ENCODE measurements at places on chromosomes 4 and X.

DNA sequence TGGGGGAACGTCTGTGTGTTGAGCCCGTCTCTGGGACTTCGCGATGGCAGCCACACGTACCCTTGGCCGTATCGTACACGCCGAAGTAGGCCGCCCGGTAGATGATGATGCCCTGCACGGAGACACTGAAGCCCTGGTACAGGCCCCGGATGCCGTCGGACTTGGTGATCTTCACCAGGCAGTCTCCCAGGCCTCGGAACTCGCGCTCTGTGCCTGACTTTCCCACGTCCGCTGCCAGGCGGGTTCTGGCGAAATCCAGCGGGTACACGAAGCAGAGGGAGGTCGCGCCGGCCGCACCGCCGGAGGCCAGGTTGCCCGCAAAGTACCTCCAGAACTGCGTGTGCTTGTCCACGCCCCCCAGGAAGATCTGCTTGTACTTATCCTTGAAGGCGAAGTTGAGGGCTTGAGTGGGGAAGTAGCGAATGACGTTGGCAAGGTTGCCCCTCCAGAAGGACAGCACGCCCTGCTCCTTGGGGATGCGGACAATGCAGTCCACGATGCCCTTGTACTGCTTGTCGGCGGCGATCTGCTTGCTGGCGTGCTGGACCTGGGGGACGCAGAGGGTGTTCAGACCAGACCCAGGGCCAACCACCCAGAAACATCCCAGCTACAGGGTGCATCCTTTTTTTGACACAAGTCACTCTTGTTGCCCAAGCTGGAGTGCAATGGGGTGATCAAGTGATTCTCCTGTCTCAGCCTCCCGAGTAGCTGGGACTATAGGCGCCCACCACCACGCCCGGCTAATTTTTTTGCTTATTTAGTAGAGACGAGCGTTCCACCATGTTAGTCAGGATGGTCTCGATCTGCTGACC, 2.5 kb downstream of the SLC25A6 start:
- no peak for DNase-seq

- DNase-seq = no peak
Observed at GRCh38 chr4:166882221-166882620, 352.1 kb downstream of the SPOCK3 start.

DNA sequence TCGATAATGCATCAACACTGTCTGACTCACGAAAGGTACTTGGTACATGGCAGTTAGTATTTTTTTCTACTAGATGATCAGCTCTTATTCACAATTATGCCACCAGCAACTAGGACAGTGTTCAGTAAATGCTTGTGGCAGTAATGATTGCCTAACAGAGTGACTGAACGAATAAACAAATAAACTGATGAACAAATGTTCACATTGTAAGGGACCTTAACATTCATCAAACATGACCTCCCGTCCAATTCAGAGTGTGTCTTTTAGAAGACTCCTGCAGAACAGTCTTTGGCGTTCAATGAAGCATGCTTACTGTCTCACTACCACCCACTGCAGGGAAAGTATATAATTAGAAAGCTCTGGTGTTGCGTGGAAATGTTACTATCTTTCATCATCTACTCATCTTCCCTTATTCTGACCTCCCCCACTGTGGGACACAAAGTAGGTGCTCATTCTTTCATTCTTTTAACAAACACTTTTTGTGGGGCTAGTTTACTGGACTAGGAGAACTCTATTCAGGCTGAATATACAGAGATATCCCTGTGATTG, 319.3 kb downstream of the RAB28 start:
- no peak for DNase-seq

- DNase-seq = no peak
Observed at GRCh38 chr4:155780775-155781174, 22.0 kb downstream of the GUCY1B1 start.

GRCh38 chr4:166657261-166657660, 577.0 kb downstream of the SPOCK3 start:
- DNase-seq = no peak

GRCh38 chr4:115110191-115111181, 2.9 kb downstream of the NDST4 start:
- no peak for DNase-seq

GRCh38 chrX:46617906-46618305, 44.3 kb downstream of the CHST7 start:
- DNase-seq = no peak

DNA sequence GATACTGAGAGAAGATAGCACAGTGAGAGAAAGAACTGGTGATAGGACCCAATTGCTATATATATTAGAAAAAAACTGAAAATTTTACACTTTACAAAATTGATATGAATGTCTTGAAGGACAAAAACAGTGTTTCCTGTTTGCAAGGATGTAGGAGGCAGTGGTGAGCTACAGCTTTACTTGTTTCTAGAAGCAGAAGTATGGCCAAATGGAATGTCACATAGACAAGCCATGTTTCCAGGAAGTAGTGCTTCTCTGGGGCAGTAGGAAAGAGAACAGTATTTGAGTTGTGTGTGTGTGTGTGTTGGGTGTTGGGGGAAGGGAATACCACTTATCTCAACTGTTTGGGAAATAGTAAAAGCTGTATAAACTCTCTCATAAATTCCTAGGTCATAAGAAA, 60.9 kb upstream of the IBSP start:
- no peak for DNase-seq

GRCh38 chrX:111555406-111555958, 44.0 kb downstream of the SERTM2 start:
- DNase-seq = no peak

DNA sequence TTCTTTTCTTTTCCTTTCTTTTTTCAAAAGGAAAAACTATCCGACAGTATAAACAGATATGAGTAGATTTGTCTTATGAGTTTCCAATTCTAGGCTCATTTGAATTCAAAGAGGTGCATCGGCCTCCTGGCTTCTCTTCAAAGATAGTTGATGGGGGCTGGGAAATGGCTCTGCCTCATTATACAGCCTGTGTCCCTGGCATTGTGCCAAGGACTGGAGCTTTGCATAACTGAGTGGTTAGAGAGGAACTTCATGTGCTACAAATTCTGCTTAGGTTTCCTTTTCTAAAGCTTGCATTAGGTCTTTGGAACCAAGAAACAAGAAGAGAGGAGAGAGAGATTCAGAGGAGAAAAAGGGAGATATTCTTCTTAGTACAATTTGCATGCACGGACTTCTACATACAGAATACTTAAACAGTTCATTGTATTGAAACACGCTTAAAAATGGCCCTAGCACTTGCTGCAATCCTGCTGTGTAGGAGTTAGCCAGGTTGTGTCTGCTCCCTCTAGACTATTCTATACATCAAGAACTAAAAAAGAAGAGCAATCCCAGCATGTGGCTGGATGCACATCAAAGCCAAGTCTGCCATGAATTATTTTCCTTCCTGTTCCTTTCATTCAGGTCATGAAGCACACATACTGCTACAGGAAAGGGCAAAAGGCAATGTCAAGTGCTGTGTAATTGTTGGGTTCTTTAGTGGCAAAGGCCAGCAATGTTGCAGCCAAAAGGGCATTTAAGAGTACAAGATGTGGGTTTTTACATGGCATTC, 70.9 kb downstream of the INTS12 start:
- no peak for DNase-seq

DNA sequence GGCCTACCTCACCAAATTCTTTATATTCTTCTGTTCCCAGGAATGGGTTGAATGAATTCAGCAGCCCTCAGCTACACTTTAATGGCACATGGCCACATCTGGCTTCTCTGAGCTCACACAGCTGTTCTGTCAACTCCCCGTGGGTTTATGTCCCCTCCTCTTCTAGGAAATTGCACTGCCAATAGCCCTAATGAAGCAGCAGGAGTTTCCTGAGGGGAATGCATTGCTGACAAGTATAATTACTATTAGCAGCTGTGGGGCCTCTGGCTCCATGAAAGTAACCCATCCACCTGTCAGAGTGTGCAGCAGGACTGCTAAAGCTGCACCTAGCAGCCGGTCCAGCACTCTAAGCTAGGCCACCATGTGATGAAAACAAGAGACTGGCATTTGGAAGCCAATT, 50.3 kb downstream of the FTHL17 start:
- DNase-seq = no peak

DNA sequence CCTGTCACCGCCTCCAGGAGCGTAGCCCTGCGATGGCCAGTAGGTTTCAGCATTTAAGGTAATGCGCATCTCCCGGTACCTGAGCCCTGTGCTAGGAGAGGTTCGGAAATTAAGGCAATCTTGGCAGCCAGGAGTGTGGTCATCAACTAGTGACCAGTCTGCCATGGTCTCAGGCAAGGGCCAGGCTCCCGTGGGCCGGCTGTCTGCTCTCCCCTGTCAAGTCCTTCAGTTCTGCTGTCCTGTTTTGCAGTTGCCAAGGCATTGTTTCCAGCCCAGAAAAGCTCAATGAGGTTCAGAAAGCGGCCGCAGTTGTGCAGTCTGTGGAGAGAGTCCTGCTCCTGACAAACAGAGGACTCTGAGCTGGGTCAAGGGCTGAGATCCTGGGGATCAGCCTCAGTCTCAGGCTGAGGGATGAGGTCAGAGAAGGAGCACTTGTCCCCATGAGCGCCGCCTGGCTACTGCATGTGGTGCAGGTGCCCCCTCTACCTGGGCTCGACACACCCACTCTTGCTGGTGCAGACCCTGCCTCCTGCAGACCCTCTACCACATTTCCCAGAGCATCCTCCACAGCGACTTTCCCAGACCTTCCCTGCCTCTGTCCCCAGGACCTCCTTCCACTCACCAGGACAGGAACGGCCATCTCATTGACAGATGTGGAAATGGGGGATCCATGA, 53.4 kb upstream of the PSAPL1 start:
- DNase-seq = no peak

- no peak for DNase-seq
Observed at GRCh38 chrX:63330681-63331080, 20.5 kb downstream of the SPIN4 start.

DNA sequence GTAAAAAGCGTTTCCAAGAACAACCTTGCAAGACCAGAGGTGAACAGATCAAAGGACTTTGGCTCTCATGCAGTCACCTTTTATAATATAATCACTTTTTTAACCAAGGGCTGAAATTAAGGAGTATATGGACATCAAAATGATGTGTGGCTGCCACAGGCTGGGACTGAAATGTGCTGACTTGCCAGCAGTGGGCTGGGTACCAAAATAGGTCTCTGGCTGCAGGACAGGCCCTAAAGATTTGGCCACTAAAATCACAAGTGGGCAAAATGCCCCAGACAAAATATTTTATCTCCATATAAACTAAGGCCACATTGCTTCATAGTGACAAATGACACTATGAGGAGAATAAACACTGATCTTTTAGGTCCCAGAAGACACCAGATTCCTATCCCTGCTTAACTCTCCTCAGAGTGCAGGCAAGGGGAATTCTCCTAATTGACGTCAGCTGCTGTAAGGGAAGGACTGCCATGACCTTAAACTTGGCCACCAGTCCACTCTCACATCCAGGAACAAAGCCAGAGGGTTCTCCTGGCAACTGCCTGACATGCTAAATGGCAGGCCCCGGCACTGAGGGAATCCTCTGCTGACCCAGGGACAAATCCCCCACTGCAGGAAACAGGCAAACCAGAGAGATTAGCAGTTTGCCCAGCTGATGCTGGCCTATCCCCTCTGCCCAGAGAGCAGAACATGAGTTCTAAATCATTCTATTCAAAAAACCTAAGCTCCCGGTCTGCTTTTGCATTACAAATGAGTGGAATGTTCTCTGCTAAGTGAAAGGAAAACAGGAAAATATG, 155.8 kb downstream of the PPP3CA start:
- DNase-seq = no peak

DNA sequence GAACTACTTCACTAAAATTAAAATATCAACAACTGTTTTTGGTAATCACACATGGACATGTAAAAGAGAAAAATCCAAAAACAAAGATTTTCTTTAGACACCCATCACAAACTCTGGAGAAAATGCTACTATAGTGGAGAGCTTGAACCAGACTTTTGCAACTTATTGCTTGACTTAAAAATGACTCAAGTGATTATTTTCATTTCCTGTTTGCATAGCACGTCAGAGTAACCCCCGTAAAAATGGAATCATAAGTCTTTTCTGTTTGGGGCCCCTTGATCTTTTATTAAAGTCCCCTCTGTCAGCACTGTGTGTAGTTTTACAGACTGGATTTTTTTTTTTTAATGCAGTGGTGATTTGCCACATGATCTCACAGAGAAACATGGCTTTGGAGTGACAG, 79.5 kb downstream of the PRKG2 start:
- no peak for DNase-seq

GRCh38 chr4:78630615-78631014, 79.0 kb downstream of the ANXA3 start:
- DNase-seq = no peak

- no peak for DNase-seq
Observed at GRCh38 chr4:39062094-39062769, at the start of gene KLHL5. TSS of gene KLHL5 (plus strand) at chr4:39062232. CDS start at chr4:39062653, 421 bp downstream.

DNA sequence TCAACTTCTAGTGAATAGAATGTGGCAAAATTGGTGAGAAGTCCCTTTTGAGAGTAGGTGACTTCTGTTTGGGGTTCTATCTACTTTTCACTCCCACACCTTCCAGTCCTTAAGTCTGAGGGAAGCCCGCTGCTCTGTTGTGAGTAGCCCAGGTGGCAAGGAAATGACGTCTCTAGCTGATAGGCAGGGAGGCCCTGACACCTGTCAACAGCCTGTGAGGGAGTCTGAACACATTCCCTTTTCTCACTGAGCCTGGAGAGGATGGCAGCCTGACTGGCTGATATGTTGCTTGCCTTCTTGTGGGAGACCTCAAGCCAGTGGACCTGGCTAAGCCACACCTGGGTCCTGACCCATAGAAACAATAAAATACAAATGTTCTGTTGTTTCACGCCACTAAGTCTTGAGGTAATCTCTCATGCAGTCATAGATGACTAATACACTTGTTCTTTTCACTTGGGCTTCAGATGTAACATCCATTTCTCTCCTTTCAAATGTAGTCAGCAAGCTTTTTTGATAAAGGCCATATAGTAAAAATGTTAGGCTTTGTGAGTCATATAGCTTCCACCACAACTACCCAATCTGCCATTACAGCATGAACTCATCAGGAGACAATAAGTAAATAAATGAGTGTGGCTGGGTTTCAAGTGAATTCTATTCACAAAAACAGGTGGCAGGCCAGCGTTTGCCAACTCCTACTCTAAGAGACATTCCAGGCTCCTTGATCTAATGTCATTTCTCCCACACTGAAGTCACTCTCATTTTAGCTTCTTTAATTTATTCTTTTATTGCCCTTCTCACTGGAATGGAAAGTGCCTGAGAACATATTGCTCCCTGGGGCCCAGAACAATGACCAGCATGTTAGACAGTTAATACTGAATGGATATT, 265.1 kb upstream of the MAD2L1 start:
- DNase-seq = no peak

DNA sequence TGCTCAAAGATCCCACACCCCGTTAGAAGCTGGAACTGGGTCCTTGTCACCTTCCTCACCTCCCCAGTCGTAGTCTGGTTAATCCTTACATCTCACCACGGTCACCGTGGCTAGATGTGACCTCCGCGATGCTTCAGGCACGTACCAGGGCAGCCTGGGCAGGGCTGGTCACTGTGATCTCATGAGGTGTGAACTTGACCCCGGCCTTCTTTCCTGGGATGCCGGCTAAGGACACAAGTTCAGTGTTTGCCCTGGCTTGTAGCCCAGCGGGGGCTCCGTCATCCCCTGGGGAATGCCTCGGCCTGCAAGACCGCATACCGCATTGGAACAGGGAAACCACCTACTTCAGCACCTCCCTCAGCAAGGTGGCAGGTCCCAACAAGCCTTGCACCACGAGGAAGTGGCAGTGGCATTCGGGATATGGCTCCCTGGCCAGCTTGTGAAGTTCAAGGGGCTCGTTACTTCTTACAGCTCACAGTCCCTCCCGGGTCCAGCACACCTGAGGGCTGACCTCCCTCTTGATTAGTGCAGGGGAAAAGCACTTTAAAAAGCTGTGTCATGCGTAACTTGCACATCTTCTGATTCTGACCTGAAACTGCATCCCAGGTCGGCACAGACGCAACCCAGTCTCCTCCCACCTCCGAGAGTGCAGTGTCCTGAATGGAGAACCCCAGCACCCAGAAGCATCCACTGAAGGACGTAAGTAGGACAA, 25.9 kb downstream of the NOP14 start:
- DNase-seq = no peak

Data from activated gamma-delta T cell treated with Interleukin-2 at 50 U/mL for 16 hours (primary cell).